ENCODE measurements at places on chromosomes 13 and 19. TPM values are rescaled to one million over a fixed set of nuclear protein-coding genes. Genes with fewer than 3 reads are reported as not detected.

GRCh38 chr13:23609874-23610576, 39.8 kb downstream of the TNFRSF19 start:
- no peak for DNase-seq

DNA sequence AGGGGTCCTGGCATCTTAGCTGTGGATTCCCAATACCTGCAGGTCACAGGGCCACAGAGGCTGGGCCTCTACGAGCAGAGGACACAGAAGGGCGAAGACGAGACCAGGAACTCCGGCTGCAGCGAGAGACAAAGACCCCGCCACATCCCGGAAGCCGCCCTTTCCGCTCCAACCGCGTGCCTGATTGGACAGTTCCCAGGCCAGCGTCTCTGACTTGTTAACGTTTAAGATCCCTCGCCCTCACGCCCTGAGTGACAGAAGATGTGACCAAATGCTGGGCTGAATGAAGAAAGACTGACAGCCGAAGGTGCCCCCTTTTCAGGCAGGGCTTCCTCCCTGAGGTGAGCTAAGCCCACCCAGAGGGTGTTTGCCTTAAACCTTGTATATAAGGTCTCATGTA, at the start of gene ZNF98:
Gene ZNF98, minus strand, starts transcription at position 136 of the 400 bp plus-strand sequence. Its CDS starts 122 bp downstream, at position 14.
- no peak for DNase-seq

GRCh38 chr13:58883405-58883804, 1251.9 kb downstream of the PCDH17 start:
- DNase-seq = no peak

GRCh38 chr19:9865732-9866501, 30.8 kb downstream of the PIN1 start:
- no peak for DNase-seq

DNA sequence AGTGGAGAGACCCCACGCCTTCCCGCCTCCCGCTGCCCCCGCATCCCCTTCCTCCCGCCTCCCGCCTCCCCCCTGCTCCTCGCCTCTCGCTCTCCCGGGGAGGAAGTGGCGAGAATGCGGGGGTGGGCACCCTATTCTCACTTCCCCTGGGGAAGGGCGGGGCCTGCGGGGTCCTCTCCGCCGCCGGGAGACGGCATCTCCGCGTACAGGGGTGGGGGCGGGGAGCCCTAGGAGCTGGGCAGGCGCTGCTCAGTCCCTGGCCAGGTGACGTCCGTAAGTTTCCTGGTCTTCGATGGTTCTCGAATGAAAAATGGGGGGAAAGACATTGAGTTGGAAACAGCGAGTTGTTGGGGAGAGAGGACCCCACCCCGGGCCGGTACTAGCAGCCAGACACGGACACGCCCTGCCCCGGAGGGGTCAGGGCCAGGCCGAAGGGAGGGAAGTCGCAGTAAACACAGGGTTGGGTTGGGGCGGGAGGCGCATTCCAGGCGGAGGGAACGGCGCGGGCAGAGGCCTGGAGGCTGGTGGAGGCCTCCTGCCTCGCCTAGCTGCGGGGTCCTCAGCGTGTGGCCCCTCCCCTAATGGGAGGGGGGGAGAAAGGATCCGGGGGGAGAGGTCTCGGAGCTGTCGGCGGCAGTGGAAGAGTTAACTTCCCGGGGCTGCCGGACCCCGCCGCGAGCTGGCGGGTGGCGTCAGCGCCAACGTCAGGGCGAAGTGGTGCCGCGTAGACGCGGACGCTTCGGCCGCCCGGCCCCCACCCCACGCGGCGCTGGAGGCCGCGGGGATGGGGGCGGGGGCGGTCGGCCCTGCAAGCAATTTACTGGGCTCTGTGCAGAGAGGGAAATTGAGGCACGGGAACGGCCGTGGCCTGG, 10.4 kb upstream of the JUND start:
- DNase-seq = no peak

GRCh38 chr13:73351730-73352129, 292.9 kb downstream of the KLF5 start:
- DNase-seq = no peak

The THSD8 gene
- not detected for total RNA-seq

Data from dermis microvascular lymphatic vessel endothelial cell (primary cell).